Hepatocyte (in vitro differentiated cells): ENCODE measurements at places on chromosomes 4 and X. TPM values are rescaled to one million over a fixed set of nuclear protein-coding genes. Genes with fewer than 3 reads are reported as not detected.

Gene RHOXF2B
- not detected in 2 replicates for total RNA-seq

Gene GPRASP1
- 4.1 and 4.9 TPM in 2 replicates for total RNA-seq

- H3K27me3 ChIP-seq, result no peaks in the 10 kb centered on the region
- H3K4me1 ChIP-seq, result no peaks in the 10 kb centered on the region
- no peak for DNase-seq
- no peak overlapping the region for H3K4me3 ChIP-seq
- no peak overlapping the region for H3K27ac ChIP-seq
Measured at GRCh38 chr4:183272384-183272783, 47.7 kb downstream of the CLDN22 start.

DNA sequence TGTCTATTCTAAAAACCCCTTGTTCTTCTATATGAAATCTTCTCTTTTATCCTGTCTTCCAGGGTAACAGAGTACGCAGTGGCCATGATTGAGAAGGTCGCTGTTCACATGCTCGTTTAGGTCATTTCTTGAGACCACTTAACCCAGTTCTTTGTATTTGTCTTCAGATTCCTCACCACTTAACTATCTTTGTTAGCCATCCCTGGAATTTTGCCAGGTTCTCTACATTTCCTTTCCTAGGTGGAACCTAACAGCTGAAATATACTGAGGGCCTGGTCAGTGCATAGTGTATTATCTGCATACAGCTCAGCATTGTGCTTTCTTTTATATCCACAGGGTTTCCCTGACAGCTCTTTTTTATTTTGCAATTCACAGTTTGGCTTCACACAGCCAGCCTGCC is 148.9 kb upstream of the GALNT7 start:
- H3K27me3 ChIP-seq, result no peaks in the 10 kb centered on the region
- no peak overlapping the region for H3K27ac ChIP-seq
- H3K36me3 ChIP-seq, result no peaks in the 10 kb centered on the region
- DNase-seq, result no peak
- H3K4me1 ChIP-seq, result no peaks in the 10 kb centered on the region
- no peak overlapping the region for H3K4me3 ChIP-seq

DNA sequence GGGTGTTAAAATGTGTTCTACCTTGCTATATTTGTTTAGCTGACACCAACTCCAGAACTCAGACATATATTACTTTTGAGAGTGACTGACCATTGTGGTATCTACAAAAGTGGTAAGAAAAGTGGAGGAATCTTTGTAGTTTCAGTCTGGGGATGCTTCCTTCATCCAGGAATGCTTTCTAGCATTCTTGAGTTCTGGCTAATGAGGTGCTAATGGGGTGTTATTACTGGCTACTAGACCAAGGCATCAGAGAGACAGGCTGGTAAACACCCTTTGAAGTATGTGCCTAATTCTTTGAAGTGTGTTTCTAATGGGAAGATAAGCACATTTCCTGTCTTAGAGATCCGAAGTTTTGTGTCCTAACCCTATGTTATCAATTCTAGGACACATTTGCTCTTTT is 310.4 kb downstream of the SPRY1 start:
- no peak overlapping the region for H3K4me3 ChIP-seq
- DNase-seq, result no peak
- H3K27ac ChIP-seq, result no peak overlapping the region
- no peaks in the 10 kb centered on the region for H3K36me3 ChIP-seq
- H3K27me3 ChIP-seq, result no peaks in the 10 kb centered on the region
- H3K4me1 ChIP-seq, result no peaks in the 10 kb centered on the region

DNA sequence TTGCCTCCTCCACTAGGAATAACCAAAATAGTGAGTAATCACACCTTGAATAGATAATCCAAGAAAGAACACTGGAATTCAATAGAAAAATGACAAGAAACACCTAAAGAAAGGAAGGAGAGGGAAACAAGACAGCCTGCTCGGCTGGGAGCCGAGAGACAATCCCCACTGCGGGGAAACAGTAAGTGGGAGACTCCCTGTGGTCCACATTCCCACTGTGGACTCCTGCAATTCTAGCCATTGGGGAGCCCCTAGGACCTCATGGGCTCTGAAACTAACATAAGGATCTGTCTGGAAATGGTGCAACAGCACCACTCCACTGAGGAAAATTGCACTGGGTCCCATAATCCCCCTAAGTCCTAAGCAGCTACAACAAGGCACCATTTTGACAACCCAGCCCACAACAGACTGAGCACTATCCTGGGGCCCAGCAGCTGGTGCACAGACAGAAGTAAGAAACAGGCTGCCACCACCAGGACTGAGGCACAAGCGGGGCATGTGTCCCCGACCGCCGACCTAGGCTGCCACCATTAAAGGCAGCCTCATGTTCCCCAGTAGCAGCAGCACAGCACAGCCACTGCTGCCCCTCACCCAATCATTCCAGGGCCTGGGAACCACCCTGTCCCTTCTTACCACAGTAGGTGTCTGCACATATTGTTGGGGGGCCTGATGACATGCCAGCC is 14.2 kb downstream of the LRBA start:
- no peaks in the 10 kb centered on the region for H3K27me3 ChIP-seq
- no peaks in the 10 kb centered on the region for H3K4me1 ChIP-seq
- DNase-seq, result no peak
- no peaks in the 10 kb centered on the region for H3K36me3 ChIP-seq
- H3K4me3 ChIP-seq, result no peak overlapping the region

DNA sequence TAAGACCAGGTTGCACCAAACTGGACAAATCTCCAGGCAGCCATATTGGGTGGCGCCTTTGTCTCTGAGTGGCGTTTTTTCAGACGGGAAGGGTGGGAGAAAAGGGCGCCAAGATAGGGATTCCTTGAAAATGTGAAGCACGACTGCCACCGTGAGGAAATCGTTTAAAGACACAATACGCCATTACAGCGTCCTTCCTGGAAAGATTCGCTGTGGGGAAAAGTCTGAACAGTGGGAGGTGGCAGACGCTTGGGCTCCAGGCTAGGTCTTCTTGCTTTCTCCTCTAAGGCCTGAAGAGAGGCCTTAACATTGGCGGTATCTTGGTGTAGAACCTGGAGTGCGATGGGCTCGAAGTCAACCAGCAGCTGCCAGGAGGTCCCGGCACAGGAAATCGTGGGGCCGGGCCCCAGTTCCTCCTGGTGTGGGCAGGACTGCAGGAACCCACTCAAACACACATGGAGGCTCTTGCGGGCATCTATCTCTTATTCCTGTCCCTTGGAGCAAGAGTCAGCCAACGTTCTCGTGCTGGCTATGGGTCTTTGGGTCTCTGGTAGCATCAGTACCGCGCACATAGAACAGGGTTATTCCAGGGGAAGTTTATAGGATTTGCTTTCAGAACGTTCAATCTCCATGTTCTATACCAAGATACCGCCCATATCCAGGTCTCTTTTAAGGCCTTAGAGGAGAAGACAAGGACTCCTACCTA is 208.8 kb downstream of the OR13H1 start:
- no peaks in the 10 kb centered on the region for H3K36me3 ChIP-seq
- no peak overlapping the region for H3K27ac ChIP-seq
- H3K27me3 ChIP-seq, result no peaks in the 10 kb centered on the region
- no peak for DNase-seq
- H3K4me1 ChIP-seq, result no peaks in the 10 kb centered on the region

- no peak overlapping the region for H3K4me3 ChIP-seq
- H3K27me3 ChIP-seq, result no peaks in the 10 kb centered on the region
- DNase-seq, result no peak
- H3K27ac ChIP-seq, result no peak overlapping the region
Measured at GRCh38 chr4:151961456-151961855, 200.6 kb upstream of the GATB start.

DNA sequence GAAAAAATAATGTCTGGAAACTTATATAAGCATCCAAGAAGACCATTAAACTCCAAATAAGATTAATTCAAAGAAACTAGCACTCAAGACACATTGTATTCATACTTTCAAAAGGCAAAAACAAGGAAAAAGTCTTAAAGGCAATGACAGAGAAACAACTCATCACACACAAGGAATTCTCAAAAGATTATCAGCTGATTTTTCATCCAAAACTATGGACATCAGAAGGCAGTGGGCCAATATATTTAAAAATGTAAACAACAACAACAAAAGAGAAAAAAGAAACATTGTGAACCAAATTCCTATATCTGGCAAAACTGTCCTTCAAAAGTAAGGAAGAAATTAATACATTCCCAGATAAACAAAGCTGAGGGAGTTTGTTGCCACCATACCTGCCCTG is 711.4 kb upstream of the GALNTL6 start:
- H3K27me3 ChIP-seq, result no peaks in the 10 kb centered on the region
- no peak overlapping the region for H3K4me3 ChIP-seq
- H3K27ac ChIP-seq, result no peak overlapping the region

GRCh38 chr4:27326991-27327390 is 466.4 kb downstream of the STIM2 start:
- H3K27me3 ChIP-seq, result no peaks in the 10 kb centered on the region
- H3K36me3 ChIP-seq, result no peaks in the 10 kb centered on the region
- H3K4me3 ChIP-seq, result no peak overlapping the region

GRCh38 chr4:51885363-51885762 is 42.4 kb downstream of the DCUN1D4 start:
- H3K27me3 ChIP-seq, result no peaks in the 10 kb centered on the region
- H3K27ac ChIP-seq, result no peak overlapping the region
- no peak overlapping the region for H3K4me3 ChIP-seq
- H3K36me3 ChIP-seq, result no peaks in the 10 kb centered on the region

DNA sequence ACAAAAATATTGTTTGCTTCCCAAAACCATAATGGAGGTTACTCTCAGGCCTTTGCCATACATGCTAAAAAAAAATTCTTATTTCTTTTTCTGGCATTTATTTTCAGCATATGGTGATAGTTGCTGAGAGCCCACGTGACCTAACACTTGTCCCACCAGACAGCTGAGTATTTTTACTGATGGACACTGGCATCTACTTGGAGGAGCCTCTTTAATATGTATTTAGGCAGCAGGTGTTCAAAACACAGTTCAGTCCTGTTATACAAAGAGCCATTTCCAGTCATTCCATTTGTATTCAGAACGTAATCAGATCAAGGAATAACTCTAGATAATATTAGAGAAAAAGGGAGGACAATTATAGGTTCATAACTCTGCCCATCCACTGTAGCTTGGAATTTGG is 95.5 kb downstream of the CXCL13 start:
- peaks cover 19% of the 10 kb centered on the region for H3K4me1 ChIP-seq
- H3K27ac ChIP-seq, result no peak overlapping the region
- H3K27me3 ChIP-seq, result no peaks in the 10 kb centered on the region
- no peak for DNase-seq
- H3K36me3 ChIP-seq, result no peaks in the 10 kb centered on the region

- H3K4me1 ChIP-seq, result no peaks in the 10 kb centered on the region
- DNase-seq, result peak; percentile 82
- no peaks in the 10 kb centered on the region for H3K36me3 ChIP-seq
- no peak overlapping the region for H3K4me3 ChIP-seq
Measured at GRCh38 chr4:73729534-73730165, 10.7 kb upstream of the CXCL8 start.

- no peak overlapping the region for H3K4me3 ChIP-seq
- no peaks in the 10 kb centered on the region for H3K27me3 ChIP-seq
- DNase-seq, result no peak
- H3K4me1 ChIP-seq, result no peaks in the 10 kb centered on the region
- no peaks in the 10 kb centered on the region for H3K36me3 ChIP-seq
Measured at GRCh38 chr4:112329672-112330375, 32.7 kb downstream of the ALPK1 start.
